GM23248 (cell line): ENCODE measurements at places on chromosomes 5 and 9. TPM values are rescaled to one million over a fixed set of nuclear protein-coding genes. Genes with fewer than 3 reads are reported as not detected.

Gene TMEM174
- not detected in 2 replicates for total RNA-seq

Gene DOCK2
- 10.4 and 12.1 TPM in 2 replicates for total RNA-seq

Gene RNF208
- 0.65 TPM in 1 of 2 replicates, not detected in the other for total RNA-seq

Gene TJP2
- total RNA-seq: 8.6 and 22.0 TPM in 2 replicates

Gene CEL
- total RNA-seq: 0.22 TPM in 1 of 2 replicates, not detected in the other

Gene TSPAN17
- total RNA-seq: 41.2 and 42.2 TPM in 2 replicates

Gene TCF7
- total RNA-seq: 1.4 and 2.5 TPM in 2 replicates

GRCh38 chr9:120436983-120437475, 142.9 kb downstream of the CDK5RAP2 start:
- DNase-seq: no peak

GRCh38 chr5:139342423-139342723, 719 bp downstream of the PAIP2 start:
- no peak for DNase-seq

DNA sequence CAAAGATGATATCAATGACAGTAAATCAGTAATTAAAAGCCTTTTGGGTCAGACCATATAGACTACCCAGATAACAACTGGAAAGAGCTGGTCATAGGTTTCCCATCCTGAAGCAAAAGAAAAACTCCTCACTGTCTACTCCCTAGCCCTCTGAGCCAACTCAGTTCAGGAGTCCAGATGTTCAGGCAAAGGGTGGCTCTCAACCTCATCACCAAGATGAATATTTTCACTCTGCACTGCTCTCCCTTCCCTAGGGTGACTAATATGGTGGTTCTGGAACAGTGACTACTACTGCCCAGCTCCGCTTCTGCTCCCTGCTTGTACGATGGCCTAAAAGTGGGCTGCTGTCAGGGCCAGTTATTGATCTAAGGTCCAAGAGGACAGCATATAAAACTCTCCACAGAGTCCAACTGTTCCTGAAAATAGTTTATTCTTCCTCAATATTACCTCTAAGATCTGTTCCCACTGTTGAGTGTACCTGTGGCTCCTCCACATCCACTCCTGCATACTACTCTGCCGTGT, 263.4 kb upstream of the SLC30A5 start:
- peak; percentile 2 for DNase-seq

- DNase-seq: no peak
Measured at GRCh38 chr9:82201196-82201595, 212.6 kb downstream of the SPATA31D1 start.

DNA sequence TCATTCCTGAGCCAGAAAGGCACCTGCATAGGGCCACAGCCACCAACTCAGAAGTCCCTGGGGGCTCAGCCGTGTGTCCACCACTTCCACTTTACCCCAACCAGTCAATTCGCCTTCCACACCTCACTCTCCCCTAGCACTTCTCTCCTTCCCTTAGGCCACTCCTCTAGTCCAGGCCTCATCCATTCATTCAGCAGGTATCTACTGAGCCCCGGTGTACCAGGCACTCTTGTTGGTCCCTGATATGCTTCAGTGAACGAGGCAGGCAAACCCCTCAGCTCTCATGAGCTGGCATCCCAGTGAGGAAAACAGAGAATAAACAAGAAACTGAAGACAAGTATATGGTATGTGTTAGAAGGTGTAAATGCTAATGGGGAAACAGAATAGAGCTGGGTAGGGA, 28.7 kb downstream of the NDUFA8 start:
- no peak for DNase-seq

DNA sequence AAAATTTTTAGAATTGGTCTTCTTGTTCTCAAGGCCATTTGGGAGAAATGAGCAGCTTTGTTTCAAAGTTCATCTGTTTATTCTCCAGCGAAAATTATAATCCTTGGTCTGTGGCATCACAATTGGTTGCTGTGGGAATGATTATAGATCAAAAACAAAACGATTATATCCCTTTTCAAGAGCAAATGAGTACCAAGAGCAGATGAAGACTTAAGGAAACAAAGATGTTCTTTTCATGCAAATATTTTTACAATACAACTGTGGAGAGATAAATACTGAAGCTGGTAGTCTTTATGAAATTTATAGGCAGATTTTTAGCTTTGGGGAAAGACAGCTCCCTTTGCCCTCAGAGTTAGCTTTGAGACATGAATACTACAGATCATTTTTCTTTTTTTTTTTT, 620.8 kb upstream of the DMAC1 start:
- no peak for DNase-seq

DNA sequence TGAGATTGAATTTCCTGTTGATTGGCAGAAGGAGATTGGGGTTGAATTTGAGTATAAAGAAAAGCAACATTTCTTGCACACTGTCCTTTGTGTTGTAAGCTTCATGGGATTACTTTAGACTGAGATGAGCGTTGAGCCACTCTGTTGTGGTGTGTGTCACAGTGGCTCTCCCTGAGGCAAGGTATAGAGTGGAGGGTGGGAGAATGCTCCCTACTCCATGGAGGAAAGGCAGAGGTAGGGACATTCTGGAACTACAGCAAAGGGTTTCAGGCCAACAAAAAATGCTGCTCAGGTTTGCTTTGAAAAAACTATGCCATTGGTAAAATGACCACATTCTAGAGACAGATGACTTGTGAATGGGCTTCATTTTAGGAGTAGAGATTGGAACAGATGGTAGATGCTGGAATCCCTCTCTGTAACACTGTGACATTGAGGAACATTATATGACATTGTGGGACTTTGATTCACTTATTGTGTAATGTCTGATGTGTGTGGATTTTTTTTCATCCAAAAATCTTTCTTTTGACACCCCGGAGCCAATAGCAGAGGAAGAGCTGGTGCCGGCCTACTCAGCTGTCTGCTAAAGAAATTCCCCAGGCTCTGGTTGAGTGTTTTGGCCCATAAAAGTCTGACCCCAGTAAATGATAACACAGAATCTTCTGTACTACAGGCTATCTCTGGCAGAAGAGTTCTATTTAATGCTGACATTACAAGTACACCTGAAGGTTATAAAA, 6.2 kb upstream of the CEP120 start:
- DNase-seq: peak; percentile 13

- no peak for DNase-seq
Measured at GRCh38 chr5:141374627-141375026, 936 bp downstream of the PCDHGA6 start.

DNA sequence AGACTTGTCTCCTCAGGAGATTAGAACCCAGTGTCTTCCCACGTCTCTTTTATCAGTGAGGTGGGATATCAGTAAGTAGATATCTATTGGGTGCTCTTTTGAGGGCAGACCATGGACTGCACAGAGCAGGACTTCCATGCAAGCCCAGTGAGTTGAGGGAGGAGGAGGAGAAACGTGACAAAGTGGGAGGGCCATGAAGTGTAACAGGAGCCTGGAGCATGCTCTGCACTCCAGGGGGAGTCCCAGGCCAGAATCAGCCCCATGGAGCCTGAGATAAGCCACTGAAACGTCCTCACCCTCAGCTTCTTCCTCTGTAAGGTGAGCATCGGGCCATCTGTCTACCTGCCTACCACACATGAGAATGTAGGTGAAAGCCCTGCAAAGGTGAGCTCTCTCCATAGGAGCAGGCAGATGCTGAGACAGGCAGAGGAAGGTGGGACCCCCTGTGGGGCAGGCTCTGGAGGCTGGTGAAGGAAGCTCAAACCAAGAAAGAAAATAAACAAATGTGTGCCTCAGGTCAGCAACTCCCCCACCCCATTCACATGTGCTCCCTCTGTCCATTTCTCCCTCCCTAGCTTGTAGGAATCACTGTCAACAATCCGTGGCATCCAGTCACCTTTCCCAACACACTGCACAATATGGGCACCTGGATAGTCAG, 87.4 kb downstream of the NRG2 start:
- no peak for DNase-seq

GRCh38 chr9:111037356-111037707, 938 bp downstream of the LPAR1 start:
- peak; percentile 65 for DNase-seq

DNA sequence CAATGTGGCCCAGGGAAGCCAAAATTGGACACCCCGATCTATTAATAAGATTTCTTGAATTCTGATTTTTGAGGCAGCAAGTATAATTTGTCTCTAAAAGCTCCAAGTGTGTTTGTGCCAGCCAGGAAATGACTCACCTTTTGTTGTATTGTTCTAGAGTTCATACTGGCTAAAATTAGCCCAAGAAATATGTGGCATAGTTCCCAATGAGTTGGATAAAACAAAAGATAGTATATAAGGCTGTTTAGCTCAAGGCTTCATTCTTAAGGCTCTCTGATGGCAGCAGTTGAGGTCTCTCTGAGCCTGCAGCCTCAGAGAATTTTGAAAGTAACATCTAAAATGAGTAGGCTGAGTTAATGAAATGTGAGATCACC, 21.6 kb downstream of the HMGXB3 start:
- DNase-seq: peak; percentile 95

DNA sequence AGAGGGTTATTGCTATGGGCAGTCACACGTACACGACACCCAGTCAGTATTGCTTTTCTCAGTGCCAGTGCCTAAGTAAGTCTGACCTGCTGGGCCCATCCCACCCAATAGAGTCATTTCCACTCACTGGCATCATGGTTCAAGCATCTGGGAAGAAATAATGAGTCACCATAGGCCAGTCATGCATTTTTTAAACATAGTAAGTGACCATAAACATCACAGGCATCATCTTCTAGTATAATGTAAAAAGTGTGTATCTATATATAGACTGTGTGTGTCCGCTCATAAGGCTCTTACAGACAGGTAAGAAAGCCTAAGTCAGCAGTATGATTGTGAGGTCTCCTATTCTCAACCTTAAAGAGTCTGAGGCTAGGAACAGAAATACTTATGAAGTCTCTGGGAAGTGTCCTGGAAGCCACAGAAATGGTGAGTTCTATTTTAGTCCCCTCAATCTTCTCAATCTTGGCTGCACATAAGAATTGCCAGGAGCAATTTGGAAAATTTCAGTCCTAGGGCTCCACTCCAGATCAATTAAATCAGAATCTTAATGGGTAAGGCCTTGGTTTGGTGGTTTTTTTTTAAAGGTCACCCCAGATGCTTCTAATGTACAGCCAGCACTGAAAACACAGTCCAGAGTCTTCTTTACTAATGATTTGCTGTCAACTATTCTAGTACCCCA, 65.2 kb downstream of the ZNF366 start:
- peak; percentile 96 for DNase-seq

DNA sequence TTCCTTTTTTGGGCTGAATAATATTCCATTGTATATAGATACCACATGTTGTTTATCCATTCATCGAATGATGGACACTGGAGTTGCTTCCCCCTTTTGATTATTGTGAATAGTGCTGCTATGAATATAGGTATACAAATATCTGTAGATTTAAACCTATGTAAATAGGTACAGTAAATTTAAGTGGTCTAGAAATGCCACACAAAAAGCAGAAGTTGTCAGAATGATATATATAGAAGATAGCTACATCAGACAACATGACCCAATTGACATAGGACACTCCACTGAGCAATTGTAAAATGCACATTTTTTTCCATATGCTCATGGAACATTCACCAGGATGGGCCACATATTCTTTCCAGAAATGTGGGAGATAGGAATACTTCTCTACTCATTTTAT, 77.6 kb downstream of the SMIM15 start:
- DNase-seq: no peak

GRCh38 chr9:99486684-99487083, 264.6 kb downstream of the SEC61B start:
- no peak for DNase-seq

DNA sequence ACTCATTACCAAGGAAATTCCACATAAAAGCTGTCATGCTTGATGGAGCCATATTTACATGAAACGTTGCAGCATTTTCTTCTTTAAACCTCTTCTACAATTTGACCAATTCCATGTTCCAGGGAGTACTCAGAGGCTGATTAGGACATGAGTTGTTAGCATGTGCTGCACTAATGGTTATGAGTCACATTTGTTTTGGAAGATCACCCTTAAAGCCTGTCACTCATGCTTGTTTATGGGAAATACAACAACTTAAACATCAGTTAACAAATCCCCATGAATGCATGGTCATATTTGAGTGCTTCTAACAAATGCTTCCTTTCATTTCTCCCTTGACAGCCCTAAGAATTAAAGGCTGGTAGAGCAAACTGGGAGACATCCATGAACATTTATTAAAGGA, 156.1 kb downstream of the GHR start:
- peak; percentile 28 for DNase-seq

GRCh38 chr5:126280846-126281245, 142.4 kb upstream of the GRAMD2B start:
- DNase-seq: no peak

DNA sequence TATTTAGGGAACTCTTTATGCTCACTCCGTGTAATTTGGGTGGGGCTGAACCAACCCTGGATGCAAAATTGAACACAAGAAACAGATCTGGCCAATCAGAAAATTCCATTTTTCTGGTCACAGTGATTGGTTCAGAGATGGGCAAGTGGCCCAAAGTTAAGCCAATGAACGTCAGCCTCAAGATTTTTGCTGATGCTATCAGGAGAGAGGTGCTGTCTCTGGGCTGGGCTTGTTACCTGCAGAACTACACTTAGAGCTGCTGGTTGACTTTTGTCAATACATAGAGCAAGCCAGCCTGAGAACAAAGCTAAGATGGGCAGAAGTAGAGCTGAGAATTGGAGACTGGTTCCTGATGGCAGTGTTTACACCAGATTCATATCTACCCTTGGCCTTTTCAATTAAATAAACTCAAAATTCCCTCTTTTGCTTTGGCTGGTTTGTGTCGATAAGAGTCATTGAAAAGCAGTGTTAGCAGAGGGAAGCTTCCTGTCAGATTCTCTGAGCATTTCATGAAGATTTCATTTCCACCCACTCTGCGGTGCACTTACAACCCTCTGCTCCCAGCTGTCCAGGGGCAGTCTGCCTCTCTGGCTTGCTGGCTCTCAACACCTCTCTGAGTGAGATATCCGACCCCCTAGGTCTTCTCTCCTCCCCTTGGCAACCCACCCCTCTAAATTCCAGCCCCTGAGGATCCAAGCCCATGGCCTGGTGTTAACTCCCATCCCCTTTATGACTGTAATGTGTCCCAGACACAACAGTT, 64.5 kb upstream of the PPARGC1B start:
- DNase-seq: no peak

DNA sequence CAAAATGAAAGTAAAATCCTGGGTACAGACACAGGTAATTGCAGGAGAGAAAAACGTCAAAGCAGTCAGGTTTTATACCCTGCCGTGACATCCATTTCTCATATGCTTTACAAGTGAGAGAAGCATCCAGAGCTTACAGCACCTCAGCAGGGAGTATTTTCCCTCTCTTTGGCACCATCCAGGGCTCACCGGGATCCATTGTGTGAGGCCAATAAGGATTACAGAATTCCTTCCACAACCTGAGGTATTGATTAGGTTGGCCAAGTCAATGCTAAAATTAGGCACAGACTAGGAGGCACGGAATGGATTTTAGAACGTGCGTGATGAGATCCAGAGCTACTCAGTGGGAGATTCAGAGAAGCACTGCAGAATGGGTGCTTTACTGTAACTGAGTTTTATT, 296.6 kb downstream of the FBXL7 start:
- DNase-seq: no peak

- peak; percentile 59 for DNase-seq
Measured at GRCh38 chr5:24773261-24773660, 128.5 kb upstream of the CDH10 start.

- DNase-seq: peak; percentile 73
Measured at GRCh38 chr9:37784291-37784615, 611 bp downstream of the EXOSC3 start.
